GM23338 (cell line): ENCODE measurements at places on chromosomes 7 and 10. TPM values are rescaled to one million over a fixed set of nuclear protein-coding genes. Genes with fewer than 3 reads are reported as not detected.

Gene PIP
- not detected in 2 replicates for total RNA-seq

Gene PON3
- total RNA-seq = 1.6 and 2.5 TPM in 2 replicates

Gene ZNF511
- 41.0 and 41.3 TPM in 2 replicates for total RNA-seq

Gene TMEM213
- 0.08 TPM in 1 of 2 replicates, not detected in the other for total RNA-seq

Gene PLXDC2
- total RNA-seq = 18.8 and 19.4 TPM in 2 replicates

Gene CYP26C1
- 0.24 TPM in 1 of 2 replicates, not detected in the other for total RNA-seq

Gene ENTPD1
- total RNA-seq = 2.0 and 2.3 TPM in 2 replicates

Gene DGKB
- total RNA-seq = 2.6 and 11.5 TPM in 2 replicates

Gene NRP1
- total RNA-seq = 3.5 and 3.9 TPM in 2 replicates

Gene HOXA11
- total RNA-seq = not detected in 2 replicates

Gene NEBL
- 9.5 and 11.4 TPM in 2 replicates for total RNA-seq

Gene GRM3
- 1.9 and 3.8 TPM in 2 replicates for total RNA-seq

Gene GHRHR
- not detected in 2 replicates for total RNA-seq

Gene RBM20
- 0.04 and 0.17 TPM in 2 replicates for total RNA-seq

Gene CLEC5A
- not detected in 2 replicates for total RNA-seq

Gene CHAT
- total RNA-seq = not detected in 2 replicates

Gene OR6B1
- not detected in 2 replicates for total RNA-seq

Gene CTAGE4
- total RNA-seq = 3.4 and 10.1 TPM in 2 replicates

Gene CTAGE6
- not detected in 2 replicates for total RNA-seq

Gene CLRN3
- total RNA-seq = not detected in 2 replicates

Gene NODAL
- total RNA-seq = 28.4 and 29.9 TPM in 2 replicates

Gene GRID2IP
- total RNA-seq = 1.5 TPM in 2 replicates

Gene SMARCD3
- 2.2 and 3.3 TPM in 2 replicates for total RNA-seq

Gene AKR1C4
- not detected in 2 replicates for total RNA-seq

Gene SDK1
- total RNA-seq = 5.1 and 10.0 TPM in 2 replicates

Gene ANKIB1
- total RNA-seq = 39.8 and 40.3 TPM in 2 replicates

Gene PAX4
- total RNA-seq = not detected in 2 replicates

Gene SPDYE5
- total RNA-seq = not detected in 2 replicates

Gene ADARB2
- 1.6 and 5.0 TPM in 2 replicates for total RNA-seq

Gene HOXA6
- total RNA-seq = not detected in 2 replicates

Gene GARIN1A
- 0.12 TPM in 1 of 2 replicates, not detected in the other for total RNA-seq

Gene PON1
- 0.69 and 1.5 TPM in 2 replicates for total RNA-seq

Gene CYP2C19
- 0.21 and 0.35 TPM in 2 replicates for total RNA-seq

Gene PTPN20
- not detected in 2 replicates for total RNA-seq

Gene LRRC61
- total RNA-seq = 67.6 and 75.2 TPM in 2 replicates

Gene TSPAN15
- 10.1 and 12.5 TPM in 2 replicates for total RNA-seq

Gene SLC18A3
- total RNA-seq = 0.12 TPM in 1 of 2 replicates, not detected in the other

Gene LRIT1
- total RNA-seq = 0.07 TPM in 1 of 2 replicates, not detected in the other

Gene NAT16
- total RNA-seq = 0.21 TPM in 1 of 2 replicates, not detected in the other

Gene PIP4K2A
- total RNA-seq = 40.1 and 44.4 TPM in 2 replicates

Gene C10orf90
- total RNA-seq = 0.43 and 0.76 TPM in 2 replicates

Gene CALN1
- total RNA-seq = 14.5 and 15.3 TPM in 2 replicates

Gene KCNH2
- 11.3 and 14.7 TPM in 2 replicates for total RNA-seq

Gene TRIM50
- total RNA-seq = 0.10 TPM in 1 of 2 replicates, not detected in the other

Gene SPDYE8
- total RNA-seq = not detected in 2 replicates

Gene SSC4D
- total RNA-seq = 11.4 and 12.7 TPM in 2 replicates

Gene AFAP1L2
- total RNA-seq = 6.5 and 7.3 TPM in 2 replicates

Gene ACTL6B
- 0.69 TPM in 1 of 2 replicates, not detected in the other for total RNA-seq

Gene C7orf57
- total RNA-seq = 0.42 and 1.6 TPM in 2 replicates

Gene GTF2IRD1
- total RNA-seq = 21.9 and 28.7 TPM in 2 replicates

Gene CALHM1
- 0.93 TPM in 1 of 2 replicates, not detected in the other for total RNA-seq
